ENCODE measurements at places on chromosomes 12 and 14.

- no peak for DNase-seq
Observed at GRCh38 chr12:109678719-109679118, 34.9 kb upstream of the FAM222A start.

DNA sequence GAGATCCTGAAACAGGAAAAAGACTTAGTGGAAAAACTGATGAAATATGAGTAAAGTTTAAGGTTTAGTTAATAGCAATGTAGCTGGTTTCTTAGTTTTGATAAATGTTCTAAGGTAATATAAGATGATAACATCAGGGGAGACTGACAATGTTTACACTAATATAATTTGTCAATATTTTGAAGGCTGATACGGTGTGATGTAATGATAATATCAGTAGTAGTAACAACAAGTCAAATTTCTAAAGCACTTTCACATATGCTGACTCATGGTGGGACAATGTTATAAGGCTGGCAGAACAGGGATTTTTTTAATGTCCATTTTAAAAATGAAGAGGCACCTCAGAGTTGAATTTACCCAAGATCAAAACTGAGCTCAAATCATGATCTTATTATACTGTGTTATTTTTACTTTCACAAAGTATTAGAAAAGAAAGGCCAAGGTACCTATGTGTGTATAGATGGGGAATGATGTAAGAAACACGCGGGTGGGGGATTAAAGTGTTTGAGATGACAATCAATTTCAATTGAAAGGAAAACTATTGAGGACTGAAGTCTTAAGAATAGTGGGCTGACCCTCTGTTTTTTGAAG, 2.4 kb upstream of the FLRT2 start:
- no peak for DNase-seq

DNA sequence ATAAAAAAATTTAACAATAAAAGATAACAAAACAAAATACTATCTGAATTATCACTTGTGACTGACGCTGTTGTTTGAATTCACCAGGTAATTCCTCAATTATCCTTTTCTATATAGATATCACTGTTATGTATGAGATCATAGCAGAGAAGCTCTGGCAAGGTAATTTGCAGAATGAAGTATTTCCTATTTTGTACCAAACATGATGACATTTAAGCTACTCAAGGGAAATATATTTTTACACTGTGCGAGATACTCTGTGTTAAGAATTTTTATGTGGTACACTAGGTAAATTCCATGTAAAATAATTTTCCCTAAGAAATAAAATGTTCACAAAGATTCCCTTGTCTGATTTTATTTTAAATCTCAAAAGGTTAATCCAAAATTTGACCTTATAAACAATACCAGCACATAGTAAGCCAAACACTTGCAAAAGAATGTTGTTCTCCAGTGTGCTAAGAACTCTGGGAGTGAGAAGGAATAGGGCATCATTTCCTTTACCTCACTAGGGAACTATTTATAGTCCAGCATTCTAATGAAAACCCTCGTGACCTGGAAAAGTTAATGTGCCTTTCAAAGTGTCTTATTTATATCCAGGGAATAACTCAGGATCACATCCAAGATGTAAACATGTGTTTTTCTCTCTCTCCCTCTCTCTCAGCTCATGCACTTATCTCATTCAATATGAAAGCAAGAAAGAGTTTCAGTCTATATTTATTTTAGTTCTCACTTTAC, 115.2 kb upstream of the RAP1B start:
- no peak for DNase-seq

DNA sequence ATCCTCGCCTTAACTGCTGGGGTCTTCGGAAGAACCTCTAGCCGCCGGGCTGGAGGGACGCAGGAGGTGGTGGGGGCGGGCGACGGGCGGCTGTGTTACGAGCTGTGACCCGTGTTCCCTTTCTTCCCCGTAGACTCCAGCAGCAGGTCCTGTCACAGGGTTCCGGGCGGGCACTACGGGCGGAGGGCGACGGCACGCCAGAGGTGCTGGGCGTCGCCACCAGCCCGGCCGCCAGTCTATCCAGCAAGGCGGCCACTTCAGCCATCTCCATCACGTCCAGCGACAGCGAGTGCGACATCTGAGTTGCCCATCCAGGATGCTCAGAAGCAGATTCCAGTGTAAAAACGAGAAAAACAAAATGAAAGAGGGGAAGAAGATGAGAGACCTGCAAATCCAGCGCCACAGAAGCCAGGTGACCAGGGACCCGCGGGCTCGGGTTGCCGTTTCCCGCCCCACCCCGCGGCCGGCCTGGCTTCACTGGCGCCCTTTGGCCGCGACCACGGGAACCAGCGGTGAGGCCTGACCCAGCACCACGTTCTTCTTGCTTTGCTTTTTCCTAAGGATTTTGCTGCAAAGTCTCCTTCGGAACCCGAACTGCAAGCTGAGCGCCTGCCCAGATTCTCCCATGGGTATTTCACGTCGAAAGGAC, 2.1 kb downstream of the SIX6 start:
- no peak for DNase-seq
